Brain pericyte (primary cell): ENCODE measurements at places on chromosomes 1 and 21.

- no peak for DNase-seq
These were observed 1213.7 kb downstream of the NCAM2 start for GRCh38 chr21:22211943-22212342.

- no peak for DNase-seq
These were observed 5.2 kb downstream of the TAL1 start for GRCh38 chr1:47226839-47227215.

- no peak for DNase-seq
These were observed 33.3 kb downstream of the EXTL2 start for GRCh38 chr1:100861379-100861778.

DNA sequence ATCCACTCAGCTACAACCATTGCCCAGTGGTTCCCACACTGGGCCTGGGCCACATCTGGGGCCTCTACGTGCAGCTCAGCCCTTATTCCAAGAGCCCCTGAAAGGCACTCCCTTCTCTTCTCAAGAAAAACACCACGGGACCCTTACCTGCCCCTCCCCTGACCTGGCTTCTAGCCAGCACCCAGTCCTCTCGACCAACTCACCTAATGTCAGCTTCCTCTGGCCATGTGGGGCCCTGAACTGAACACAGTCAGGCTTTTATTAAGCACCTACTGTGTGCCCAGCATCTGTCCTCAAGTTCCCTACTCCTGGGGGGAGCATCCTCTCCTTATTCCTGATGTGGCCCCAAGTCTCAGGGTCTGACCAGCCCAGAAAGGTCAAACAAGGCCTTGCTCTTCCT, 208.4 kb downstream of the MATN1 start:
- no peak for DNase-seq

DNA sequence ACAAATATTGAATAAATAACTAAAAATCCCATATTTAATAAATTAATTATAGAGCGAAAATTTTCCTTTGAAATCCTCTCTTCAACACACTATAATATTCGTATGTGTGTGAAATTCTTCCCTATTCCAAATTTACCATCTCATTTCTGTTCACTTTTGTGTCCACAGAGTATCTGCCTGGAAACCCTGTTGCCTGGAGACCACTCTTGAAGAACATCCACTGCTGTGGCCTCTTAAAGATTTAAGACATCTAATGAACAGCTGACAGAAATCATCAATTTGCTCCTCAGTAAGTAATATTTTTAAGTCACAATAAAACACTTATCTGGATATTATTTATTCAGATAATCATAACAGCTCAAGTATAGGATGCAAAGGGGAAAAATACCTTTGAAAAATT, 69.7 kb downstream of the CYYR1 start:
- no peak for DNase-seq

DNA sequence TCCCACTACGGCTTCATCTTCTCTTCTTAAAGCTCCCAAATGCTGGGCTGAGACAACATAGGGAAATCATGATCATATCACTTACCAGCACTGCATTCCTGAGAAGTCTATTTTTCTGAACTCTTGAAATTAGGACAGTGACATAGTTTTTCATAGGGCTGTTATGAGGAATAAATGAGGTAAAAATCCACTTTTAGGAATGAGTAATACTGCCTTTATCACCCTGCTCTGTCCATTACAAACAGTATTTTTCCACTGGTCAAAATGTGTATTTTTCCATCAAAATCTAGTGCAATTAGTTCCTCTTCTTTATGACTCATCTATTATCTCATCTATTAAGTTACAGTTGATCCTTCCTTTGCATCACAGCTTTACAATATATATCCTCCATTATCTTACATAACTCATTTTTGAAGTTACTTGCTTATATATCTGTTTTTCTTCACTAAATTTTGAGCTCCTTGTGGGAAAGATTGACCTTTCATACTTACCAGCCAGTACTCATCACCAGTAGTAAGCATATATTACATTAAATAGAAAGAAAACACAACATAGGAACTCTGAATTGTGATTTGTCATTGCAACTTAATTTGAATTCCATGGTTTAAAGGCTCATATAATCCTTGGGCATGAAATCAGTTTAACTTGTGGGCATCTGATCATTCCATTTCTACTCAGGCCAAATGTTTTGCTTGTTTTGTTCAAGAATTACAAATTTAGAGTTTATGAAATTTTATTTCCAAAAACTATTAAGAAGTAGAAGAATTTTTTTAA, 37.1 kb downstream of the PRRX1 start:
- DNase-seq, result no peak

GRCh38 chr1:37100310-37100709, 66.0 kb upstream of the GRIK3 start:
- no peak for DNase-seq

DNA sequence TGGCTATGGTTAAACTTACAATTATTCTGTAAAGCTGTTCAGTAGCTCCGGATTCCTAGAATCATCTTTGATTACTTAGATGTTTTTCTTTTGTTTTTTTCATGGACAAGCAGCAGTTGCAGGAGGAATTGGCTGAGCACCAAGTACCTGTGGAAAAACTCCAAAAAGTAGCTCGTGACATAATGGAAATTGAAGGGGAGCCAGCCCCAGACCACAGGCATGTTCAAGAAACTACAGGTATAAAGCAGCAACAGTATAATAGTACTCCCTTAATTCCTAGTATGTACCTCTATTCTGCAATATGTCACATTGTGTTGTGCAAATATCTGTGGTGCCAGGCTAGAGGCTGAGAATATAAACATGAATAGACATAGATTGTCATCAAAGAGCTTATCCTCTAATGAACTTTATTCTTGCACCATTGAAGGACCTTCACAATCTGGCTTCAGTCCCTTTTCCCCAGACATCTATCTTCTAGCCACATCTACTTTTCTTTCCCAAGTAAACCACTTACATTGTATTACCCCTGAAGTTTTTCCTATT, 132.3 kb upstream of the BMP8A start:
- DNase-seq, result no peak

DNA sequence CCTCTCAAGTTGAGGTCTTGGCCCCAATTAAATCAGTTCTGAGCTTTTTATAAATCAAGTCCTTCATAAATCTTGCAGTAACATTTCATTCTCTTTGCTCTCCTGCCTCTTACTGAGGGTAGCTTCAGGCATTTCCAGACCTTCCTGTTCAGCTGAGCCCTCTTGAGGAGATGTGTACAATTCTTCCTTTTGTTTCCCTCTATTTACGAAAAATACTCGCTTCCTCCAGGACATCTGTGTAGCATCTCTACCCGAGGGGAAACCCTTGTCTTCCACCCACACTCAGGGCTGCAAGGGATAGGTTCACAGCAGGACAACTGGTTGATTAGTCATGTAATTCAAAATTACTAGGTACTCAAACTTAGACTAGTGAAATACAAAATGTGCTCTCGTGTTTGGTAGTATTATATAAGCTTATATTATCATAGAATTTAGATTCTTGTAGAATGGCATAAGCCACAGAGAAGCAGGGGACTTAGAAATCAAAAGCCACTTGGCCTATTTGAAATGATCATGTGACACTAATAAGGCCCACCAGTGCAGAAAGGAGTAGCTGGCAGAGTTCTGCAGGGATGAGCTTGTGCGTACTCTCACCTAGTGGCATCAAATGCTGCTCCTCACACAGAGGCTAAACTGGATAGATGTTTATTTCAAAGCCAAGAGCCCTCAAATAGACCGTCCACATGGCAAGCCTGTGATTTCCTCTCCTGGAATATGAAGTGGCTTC, 126.7 kb downstream of the GDAP2 start:
- DNase-seq, result no peak

GRCh38 chr1:12400027-12400693, 170.3 kb downstream of the VPS13D start:
- DNase-seq, result no peak

- no peak for DNase-seq
These were observed at the start of gene TMEM125 for GRCh38 chr1:43269627-43270375. TSS of gene TMEM125 (plus strand) at chr1:43269983. CDS start at chr1:43272723, 2,740 bp downstream.

DNA sequence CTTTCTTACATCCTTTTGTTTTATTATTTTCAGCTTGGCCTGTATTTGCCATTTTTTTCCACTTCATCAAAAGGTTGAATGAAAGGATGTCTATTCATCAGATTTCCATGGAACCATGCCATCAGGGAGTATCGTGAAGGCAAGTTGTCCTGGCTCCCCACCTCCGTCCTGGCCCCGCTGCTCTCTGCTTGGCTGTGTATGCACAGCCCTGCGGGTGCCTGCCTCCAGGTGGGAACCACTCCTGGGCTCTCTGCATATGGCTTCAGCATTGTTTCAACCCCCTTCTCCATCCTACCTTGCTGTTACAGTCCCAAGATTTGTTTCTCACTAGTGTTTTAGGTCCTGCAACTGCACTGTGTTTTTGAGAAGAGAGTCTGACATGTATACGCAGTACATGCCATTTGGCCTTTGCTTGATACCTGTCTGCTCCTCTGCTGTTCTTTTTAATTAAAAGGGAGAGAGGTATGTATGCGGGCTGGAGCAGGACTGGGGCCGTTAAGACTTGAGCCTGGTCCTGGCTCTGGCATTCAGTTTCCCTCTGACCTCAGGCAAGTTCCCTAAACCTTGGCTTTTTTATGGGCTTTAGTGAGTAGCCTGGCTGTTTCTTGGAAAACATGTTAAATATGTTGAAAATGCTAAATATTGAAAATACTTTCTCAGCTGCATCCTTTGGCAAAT, 69.9 kb upstream of the GCLM start:
- no peak for DNase-seq

GRCh38 chr1:60173729-60174505, 100.3 kb upstream of the C1orf87 start:
- DNase-seq, result no peak

- DNase-seq, result peak; percentile 25
These were observed 953 bp upstream of the BRWD1 start for GRCh38 chr21:39314143-39315027.
